ENCODE measurements at places on chromosomes 12 and 14. TPM values are rescaled to one million over a fixed set of nuclear protein-coding genes. Genes with fewer than 3 reads are reported as not detected.

The TTC9 gene
- total RNA-seq = 34.2 TPM

- DNase-seq = no peak
- H3K27me3 ChIP-seq = no peaks in the 10 kb centered on the region
- no peaks in the 10 kb centered on the region for H3K36me3 ChIP-seq
- no peak overlapping the region for H3K27ac ChIP-seq
These were observed 16.7 kb downstream of the OSBPL8 start for GRCh38 chr12:76542908-76543307.

The TMEM132D gene
- 5.3 TPM for total RNA-seq

DNA sequence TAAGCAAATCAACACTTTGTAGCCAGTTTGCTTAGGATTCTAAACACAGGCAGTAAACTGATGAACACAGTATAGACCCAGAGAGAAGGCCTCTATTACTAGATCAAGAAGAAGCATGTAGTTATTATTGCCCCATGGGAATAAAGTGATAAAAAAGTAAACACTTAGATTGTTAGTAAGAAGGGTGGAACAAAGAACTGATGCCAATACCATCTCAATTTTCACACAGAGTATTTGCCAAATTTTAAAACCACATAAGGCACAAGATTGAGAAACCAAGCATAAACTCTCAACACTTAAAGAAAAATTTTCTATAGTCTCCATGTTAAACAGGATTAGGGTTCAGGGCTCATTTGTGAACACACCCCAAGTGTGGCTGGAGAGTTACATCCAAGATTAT, 77.0 kb upstream of the SYT1 start:
- H3K36me3 ChIP-seq = no peaks in the 10 kb centered on the region
- no peak for DNase-seq
- no peak overlapping the region for H3K4me3 ChIP-seq

DNA sequence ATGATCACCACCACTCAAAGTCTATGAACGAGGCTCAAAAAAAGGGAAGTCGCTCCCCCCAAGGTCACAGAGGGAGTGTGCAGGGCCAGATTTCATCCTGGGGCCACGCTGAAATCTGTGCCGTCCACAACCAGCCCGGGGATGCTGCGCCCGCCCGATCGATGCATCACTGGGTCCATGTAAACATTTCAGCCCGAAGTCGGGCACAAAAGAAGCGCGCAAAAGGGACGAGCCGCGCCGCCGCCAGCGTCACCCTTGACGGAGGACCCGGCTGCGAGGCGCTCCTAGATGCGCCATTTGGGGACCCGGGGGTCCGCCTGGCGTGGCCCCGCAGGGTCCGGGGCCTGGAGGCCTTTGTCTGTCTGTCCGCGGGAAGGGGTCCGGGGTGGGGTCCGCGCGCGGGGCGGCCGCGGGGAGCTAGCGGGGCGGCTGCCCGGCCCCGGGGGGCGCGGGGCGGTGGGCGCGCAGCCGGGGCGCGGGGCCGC, 503 bp downstream of the FBXO21 start:
- peak; percentile 66 for DNase-seq
- H3K4me1 ChIP-seq = peaks cover 13% of the 10 kb centered on the region
- H3K4me3 ChIP-seq = peak overlapping the region; percentile 98
- H3K27ac ChIP-seq = peak overlapping the region; percentile 48
- H3K36me3 ChIP-seq = peaks cover 22% of the 10 kb centered on the region

GRCh38 chr14:98189511-98189910, 1082.5 kb downstream of the BCL11B start:
- H3K27ac ChIP-seq = no peak overlapping the region
- no peaks in the 10 kb centered on the region for H3K36me3 ChIP-seq
- no peaks in the 10 kb centered on the region for H3K27me3 ChIP-seq

The KCNK10 gene
- total RNA-seq = 1.0 TPM

DNA sequence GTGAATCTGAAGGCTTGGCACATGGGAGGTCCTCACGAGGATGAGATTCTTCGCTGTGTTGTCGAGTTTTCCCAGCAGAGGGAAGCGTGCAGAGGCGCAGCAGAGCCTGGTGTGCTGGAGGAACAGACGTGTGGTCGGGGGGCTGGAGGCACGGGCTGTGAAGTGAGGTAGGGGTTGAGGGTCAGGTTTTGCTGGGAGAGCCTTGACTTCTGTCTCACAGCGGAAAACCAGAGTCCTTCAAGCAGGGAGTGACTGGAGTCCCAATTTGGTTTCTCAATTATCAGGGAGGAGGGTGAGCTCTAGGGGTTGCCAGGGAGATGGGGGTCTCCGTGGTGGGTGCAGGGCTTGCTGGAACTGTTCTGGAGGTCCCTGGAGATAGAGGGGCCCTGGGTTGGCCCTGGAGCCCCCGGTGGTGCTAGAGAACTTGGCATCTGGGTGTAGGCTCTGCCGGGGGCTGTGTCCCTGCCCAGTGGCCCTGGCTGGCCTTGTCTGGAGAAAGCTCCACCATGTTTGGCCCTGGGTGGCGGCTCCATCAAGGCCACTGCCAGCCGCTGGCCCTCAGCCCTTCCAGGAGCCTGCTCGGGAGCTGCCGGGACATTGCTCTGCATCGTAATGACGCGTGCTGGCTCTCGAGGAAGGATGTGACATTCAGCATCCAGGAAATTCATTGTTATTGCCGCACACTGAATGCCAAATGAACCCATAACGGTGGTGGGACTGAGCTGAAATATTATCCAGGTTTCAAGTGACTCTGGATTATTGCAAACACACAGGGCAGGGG, 215.7 kb downstream of the KIF26A start:
- no peak for DNase-seq
- H3K27ac ChIP-seq = no peak overlapping the region
- H3K4me3 ChIP-seq = no peak overlapping the region
- H3K27me3 ChIP-seq = no peaks in the 10 kb centered on the region
- no peaks in the 10 kb centered on the region for H3K4me1 ChIP-seq

DNA sequence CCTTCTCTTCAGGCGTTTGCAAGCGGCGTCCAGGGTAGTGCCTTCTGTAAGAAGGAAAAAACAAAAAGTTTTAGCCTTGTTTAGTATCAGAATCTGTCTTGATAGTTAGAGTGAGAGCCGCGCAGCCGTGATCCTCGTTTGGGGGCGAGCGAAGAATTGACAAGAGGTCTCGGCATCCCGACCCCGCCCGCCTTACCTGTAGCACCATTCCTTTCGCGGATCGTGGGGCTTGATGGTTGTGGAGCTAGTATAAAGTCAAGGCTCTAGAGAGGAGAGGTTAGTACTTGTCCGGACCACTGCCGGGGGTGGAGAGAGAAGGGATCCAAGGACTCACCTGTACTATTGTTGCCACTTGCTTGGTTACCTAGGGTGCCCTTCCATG, 494 bp downstream of the TMTC3 start:
- peak; percentile 51 for DNase-seq
- H3K4me3 ChIP-seq = peak overlapping the region; percentile 76
- peak overlapping the region; percentile 76 for H3K27ac ChIP-seq
- H3K36me3 ChIP-seq = no peaks in the 10 kb centered on the region
- peaks cover 32% of the 10 kb centered on the region for H3K4me1 ChIP-seq

- no peaks in the 10 kb centered on the region for H3K4me1 ChIP-seq
These were observed 229.1 kb downstream of the KCNC2 start for GRCh38 chr12:74980510-74980909.

GRCh38 chr12:121799842-121800693, 3.7 kb upstream of the SETD1B start:
- no peaks in the 10 kb centered on the region for H3K27me3 ChIP-seq
- peak; percentile 83 for DNase-seq
- H3K4me3 ChIP-seq = peak overlapping the region; percentile 59

The TCTN2 gene
- 6.8 TPM for total RNA-seq

DNA sequence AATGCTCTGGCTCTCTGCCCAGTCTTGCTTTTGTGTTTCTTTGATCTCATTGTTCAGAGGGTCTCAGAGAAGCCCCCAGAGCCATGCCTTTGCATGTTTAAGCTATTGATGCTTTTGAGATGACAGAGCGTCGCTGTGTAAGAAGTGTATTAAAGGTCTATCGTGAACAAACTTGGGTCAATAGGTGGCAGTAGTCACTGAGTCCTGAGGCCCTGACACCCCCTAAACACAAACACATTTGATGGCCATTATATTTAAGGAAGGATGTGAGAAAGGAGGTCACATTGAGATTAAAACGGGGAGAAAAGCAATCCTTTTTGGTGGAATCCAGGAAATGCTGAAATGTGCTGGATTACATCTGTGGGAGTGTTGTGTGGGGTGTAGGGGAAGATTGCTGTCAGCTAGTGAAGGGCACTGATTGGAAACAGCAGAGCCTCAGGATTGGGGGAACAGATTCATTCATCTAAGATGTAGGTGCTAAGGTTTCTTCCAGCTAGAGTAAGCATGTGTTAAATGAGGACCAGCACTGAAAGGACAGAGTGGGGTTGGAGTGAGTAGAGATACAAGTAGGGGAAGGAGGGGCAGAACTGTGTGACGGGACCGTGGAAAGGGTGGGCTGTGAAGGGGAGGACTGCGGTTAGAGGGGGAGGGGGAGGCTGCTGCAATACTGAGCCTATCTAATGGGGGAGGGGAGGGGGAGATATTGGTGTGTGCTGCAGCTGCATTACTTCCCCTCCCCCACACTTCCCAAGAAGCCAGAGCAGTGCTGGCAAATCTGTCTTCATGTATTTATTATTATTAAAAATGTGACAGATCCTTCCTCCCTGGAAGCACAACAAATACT, 12.7 kb downstream of the NGDN start:
- H3K4me1 ChIP-seq = peaks cover 51% of the 10 kb centered on the region
- peak; percentile 73 for DNase-seq
- peak overlapping the region; percentile 37 for H3K4me3 ChIP-seq
- peaks cover 2% of the 10 kb centered on the region for H3K36me3 ChIP-seq
- H3K27ac ChIP-seq = peak overlapping the region; percentile 96

GRCh38 chr12:118271770-118272417, 100.8 kb downstream of the TAOK3 start:
- H3K27ac ChIP-seq = no peak overlapping the region
- no peaks in the 10 kb centered on the region for H3K27me3 ChIP-seq
- no peaks in the 10 kb centered on the region for H3K36me3 ChIP-seq
- no peak for DNase-seq

DNA sequence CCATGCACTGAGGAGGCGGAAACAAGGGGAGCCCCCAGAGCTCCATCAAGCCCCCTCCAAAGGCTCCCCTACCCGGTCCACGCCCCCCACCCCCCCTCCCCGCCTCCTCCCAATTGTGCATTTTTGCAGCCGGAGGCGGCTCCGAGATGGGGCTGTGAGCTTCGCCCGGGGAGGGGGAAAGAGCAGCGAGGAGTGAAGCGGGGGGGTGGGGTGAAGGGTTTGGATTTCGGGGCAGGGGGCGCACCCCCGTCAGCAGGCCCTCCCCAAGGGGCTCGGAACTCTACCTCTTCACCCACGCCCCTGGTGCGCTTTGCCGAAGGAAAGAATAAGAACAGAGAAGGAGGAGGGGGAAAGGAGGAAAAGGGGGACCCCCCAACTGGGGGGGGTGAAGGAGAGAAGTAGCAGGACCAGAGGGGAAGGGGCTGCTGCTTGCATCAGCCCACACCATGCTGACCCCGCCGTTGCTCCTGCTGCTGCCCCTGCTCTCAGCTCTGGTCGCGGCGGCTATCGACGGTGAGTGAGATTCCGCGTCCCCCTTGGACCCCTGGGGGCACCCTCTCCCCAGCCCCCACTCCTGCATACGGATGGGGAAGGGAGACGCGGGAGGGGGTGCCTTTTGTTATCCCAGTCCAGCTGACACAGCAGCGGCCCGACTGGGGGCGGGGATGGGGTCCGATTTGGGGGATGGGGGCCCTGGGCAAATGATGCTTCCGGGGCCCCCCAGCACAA, 400 bp downstream of the LRP1 start:
- peaks cover 52% of the 10 kb centered on the region for H3K4me1 ChIP-seq
- H3K27me3 ChIP-seq = no peaks in the 10 kb centered on the region
- H3K27ac ChIP-seq = peak overlapping the region; percentile 97
- H3K4me3 ChIP-seq = peak overlapping the region; percentile 98

GRCh38 chr12:53208877-53209463, 1.9 kb upstream of the ITGB7 start:
- H3K4me3 ChIP-seq = no peak overlapping the region
- DNase-seq = peak; percentile 28
- H3K27me3 ChIP-seq = 0 out of 2 replicates have a peak, but pooled peaks cover 3% of the 10 kb centered on the region
- no peak overlapping the region for H3K27ac ChIP-seq
- H3K36me3 ChIP-seq = peaks cover 20% of the 10 kb centered on the region

GRCh38 chr12:21993438-21993981, 52.3 kb upstream of the ABCC9 start:
- no peak overlapping the region for H3K4me3 ChIP-seq
- H3K27me3 ChIP-seq = no peaks in the 10 kb centered on the region
- no peak for DNase-seq
- H3K4me1 ChIP-seq = peaks cover 9% of the 10 kb centered on the region
- H3K27ac ChIP-seq = no peak overlapping the region
- H3K36me3 ChIP-seq = no peaks in the 10 kb centered on the region

The BRI3BP gene
- total RNA-seq = 12.6 TPM

- no peak overlapping the region for H3K27ac ChIP-seq
- no peaks in the 10 kb centered on the region for H3K36me3 ChIP-seq
- DNase-seq = no peak
- H3K4me1 ChIP-seq = peaks cover 17% of the 10 kb centered on the region
- H3K27me3 ChIP-seq = no peaks in the 10 kb centered on the region
These were observed 57.0 kb upstream of the NID2 start for GRCh38 chr14:52125885-52126284.

DNA sequence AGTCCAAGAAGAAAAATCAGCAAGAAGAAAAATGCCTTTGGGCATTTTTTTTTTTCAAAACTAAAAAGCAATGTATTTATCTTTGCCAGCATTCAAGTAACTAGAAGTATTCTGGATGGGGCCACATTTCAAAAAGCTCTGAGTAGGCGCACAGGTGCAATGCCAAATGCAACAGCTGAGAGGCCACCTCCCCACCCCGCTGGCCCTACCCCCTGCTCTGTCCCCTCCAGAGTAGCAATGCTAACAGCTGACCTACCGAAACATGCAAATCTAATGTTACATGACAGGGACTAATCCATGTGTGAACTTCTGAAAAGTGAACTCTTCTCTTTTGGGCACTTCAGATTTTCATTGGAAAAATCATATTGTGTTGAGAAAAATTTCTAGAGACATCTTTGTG, 153.7 kb upstream of the SLC38A2 start:
- no peak overlapping the region for H3K4me3 ChIP-seq
- no peaks in the 10 kb centered on the region for H3K4me1 ChIP-seq
- no peaks in the 10 kb centered on the region for H3K36me3 ChIP-seq
- H3K27me3 ChIP-seq = no peaks in the 10 kb centered on the region
- H3K27ac ChIP-seq = no peak overlapping the region
- DNase-seq = no peak
